T-cell (primary cell): ENCODE measurements at places on chromosomes 12 and 14. TPM values are rescaled to one million over a fixed set of nuclear protein-coding genes. Genes with fewer than 3 reads are reported as not detected.

The USP44 gene
- 5.3 TPM for total RNA-seq

The SRGAP1 gene
- total RNA-seq, result 0.09 TPM

The TMEM229B gene
- 41.7 TPM for total RNA-seq

The CEP170B gene
- 2.8 TPM for total RNA-seq

The PTCSC3 gene
- total RNA-seq, result not detected

The LMNTD1 gene
- total RNA-seq, result not detected

The CMTM5 gene
- not detected for total RNA-seq

The TAS2R43 gene
- total RNA-seq, result 5.2 TPM

The TMEM233 gene
- total RNA-seq, result not detected

The LRRC10 gene
- total RNA-seq, result not detected

The L3HYPDH gene
- total RNA-seq, result 53.6 TPM

The SLC39A9 gene
- 23.4 TPM for total RNA-seq

The B3GNT4 gene
- 1.4 TPM for total RNA-seq
